Activated CD4-positive, alpha-beta memory T cell treated with anti-CD3 and anti-CD28 coated beads for 36 hours (primary cell): ENCODE measurements at places on chromosomes 11 and 22. TPM values are rescaled to one million over a fixed set of nuclear protein-coding genes. Genes with fewer than 3 reads are reported as not detected.
A peak's percentile ranks its signal among the peaks of the same experiment; 100 is the strongest.

Gene RNF215
- 8.8 TPM for total RNA-seq

Gene GTSE1
- total RNA-seq = 39.9 TPM

- no peak for DNase-seq
Measured at GRCh38 chr11:14186046-14186775, 172.8 kb downstream of the RRAS2 start.

DNA sequence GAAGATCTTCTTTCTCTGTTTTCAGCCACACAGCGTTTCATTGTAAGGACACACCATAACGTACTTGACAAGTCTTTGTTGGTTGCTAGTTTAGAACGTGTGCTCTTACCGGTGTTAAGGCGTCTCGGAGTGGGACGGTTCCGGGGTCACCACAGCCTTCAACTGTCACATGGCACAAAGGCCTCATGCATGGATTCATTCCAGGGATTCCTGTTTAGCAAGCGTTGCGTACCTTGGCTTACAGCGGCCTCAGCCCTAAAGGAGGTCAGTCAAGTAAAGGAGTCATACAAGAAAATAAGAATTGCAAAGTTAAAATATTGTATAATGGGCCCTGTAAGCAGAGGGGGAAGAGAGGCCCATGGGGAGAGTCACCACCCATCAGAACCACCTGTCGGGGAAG lies 2.2 kb upstream of the SCGB1A1 start:
- no peak for DNase-seq

DNA sequence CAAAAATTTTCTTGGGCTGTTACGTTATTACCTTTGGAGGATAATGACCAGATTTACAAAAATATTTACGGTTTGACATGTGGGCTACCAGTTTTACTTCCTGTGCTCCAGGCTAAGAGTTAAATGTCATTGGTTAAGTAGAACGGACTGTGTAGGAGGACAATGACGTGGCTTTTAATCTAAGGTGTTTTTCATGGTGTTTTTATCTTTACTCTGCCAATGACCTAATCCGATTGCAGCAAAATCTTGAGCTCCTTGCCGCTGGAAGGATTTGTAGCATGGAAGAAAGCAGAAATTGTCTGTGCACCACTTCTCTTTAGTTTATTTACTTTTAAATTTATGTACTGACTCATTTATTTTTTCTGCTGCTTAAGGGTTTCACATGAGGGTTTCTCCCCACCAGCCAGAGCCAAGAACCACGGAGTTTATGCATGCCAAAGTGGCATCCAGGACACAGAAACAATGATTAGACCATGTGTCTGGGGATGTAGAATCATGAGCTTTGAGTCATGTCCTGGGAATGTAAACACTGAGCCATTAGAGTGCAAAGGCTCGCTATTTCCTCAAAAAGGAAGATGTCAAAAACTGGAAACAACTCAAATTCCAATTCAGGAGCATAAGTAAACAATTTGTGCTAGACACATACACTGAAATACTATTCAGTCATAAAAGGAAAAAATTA lies 1.9 kb upstream of the CARD16 start:
- DNase-seq = no peak

DNA sequence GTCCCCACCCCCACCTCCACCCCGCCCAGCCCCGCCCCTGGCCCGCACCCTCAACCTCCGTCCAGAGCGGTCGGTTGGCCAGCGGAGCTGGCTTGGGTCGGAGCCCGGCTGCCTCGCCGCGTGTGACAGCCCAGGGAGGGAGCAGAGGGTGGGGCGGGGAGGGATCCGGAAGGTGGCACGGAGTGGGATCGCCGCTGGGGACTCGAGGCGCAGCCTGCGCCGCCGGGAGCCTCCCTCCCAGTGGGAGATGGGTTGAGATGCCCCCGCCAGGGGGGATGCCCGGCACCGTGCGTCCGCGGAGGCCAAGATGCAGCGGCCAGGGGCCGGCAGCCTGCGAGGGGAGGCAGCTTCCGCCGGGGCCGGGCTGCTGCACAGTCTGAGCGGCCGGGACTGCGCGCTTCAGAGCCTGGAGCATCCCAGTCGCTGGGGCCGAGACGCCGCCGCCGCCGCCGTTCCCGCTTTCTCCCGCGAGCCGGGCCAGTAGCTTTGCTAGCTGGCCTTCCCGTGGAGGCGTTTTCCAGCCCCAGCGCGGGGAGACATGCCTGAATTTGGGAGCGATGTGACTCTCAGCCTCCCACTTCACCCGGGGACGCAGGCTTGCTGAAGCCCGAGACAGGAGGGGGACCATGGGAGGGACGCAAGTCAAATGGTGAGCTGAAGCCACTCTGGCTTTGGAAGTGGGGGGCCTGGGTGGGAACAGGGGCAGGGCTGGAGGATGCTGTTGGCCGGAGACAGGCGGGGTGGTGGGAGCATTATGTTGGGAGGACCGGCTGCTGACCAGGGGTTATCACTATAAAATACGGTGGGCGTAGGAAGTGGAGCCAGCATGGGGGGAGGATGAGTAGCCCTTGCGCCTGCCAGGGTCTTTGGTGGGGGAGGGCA lies 40.2 kb downstream of the DIXDC1 start:
- peak; percentile 22 for DNase-seq

DNA sequence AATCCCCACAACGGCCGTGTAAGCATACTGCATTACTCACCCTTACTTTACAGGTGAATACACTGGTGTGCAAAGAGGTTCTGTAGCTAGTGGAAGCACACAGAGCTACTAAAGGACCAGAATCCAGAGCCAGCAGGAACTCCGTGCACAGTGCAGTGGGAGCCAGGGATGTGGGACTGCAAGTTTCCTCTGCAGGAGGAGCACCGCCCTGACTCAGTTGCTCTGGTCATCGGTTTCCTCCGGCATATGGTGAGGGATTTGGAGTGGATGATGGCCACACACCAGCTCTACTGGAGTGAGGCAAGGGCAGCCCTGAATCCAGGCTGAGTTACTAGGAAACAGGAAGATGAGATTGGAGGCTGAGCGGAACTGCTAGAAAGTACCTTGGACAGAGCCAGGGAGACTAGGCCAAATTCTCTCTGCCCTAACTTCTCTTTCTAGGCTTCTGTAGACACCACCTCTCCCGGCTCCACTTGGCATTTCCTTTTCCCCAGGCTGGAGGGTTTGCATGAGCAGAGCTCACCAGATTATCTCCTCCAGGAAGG lies 18.2 kb upstream of the C22orf42 start:
- DNase-seq = no peak

DNA sequence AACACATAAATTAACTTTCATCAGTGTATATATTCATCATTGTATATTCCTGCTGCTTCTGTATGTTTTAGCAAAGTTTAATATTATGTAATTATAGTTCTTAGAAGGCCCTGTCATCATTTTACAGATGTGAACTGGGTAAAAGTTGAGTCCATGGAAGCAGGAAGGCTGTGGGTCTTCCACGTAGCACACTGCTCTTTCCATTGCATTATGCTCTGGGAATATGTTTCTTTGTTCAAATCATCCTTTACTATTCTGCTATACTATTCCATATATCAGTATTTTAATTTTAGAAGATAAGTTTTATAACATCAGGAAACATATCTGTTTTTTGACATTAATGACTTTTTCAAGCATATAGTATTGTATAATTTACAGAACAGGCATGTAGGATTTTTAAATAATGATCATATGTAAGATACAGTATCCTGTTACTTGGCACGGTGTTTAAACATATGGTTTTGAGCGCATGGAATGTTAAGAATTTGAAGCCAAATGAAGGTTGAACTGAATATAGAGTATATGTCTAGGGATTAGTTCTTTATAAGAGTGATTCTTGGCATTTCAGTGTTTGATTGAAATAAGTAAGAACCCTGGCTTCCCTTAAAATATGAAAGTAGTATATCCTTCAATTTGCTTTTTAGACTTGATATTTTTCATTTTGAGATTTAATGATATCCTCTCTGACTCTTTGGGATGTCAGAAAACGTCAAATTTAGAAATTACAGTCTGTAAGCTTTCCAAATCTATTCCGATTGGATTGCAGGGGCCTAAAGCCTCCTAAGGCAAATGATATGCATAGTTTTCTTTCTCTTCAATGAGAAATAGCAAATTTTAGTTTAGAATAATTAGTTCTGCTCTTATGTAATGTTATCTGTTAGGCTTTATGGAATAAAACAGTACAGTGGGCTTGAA lies 8.6 kb downstream of the CCDC81 start:
- no peak for DNase-seq

DNA sequence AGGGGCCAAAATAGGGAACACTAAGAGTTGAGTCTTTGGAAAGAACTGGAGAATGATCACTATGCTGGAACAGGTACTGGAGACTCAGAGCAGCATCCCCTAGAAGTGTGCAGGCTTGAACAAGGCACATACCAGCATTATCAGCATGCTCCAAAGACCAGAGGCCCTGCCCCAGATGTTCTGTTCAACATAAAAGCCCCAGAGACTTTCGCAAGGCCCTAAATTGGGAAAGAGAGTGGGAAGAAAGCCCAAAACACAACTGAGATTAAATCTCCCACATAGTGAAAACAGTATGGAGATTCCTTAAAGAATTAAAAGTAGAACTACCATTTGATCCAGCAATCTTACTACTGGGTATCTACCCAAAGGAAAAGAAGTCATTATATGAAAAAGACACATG lies 9.4 kb downstream of the CNGA4 start:
- DNase-seq = no peak

DNA sequence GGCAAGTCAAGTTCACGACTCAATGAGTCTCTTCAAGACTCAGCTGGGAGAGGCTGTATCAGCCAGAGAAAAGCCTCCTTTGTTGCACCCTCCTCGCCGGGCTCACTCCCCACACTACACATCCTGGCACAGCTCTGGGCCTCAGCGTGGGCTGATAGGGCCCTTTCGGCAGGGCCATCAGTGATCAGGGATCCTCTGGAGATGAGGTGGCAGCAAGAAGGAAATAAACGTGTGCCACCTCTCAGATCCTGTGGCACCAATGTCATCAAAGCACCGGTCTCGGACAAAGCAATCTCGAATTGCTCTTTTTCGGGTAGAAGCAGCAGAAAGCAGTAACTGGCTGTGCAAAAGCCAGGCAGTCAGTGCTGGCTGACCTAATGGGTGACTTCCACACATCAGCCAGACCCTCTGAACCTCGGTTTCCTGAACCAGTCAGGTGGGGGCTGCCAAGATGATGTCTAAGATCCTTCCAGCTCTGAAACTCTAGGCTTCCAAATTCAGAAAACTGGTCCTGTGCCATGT lies 2.1 kb downstream of the EHD1 start:
- peak; percentile 83 for DNase-seq

DNA sequence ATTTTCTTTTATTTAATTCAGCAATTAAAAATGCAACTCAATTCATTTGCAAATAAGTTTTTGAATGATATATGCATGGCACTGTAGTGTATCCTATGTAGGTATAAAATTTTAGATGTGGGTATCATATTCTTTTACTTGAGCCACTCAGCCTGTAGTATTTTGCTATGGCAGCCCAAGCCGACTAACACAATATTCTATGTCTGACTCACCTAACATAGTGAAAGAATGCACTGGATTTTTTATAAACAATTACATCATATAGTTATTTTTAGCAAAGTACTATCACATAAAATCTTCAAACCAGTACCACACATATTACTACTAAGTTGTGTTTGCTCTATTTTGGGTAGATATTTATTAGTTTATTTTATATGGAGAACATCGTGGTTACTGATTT lies 21.9 kb upstream of the GRIA4 start:
- no peak for DNase-seq

DNA sequence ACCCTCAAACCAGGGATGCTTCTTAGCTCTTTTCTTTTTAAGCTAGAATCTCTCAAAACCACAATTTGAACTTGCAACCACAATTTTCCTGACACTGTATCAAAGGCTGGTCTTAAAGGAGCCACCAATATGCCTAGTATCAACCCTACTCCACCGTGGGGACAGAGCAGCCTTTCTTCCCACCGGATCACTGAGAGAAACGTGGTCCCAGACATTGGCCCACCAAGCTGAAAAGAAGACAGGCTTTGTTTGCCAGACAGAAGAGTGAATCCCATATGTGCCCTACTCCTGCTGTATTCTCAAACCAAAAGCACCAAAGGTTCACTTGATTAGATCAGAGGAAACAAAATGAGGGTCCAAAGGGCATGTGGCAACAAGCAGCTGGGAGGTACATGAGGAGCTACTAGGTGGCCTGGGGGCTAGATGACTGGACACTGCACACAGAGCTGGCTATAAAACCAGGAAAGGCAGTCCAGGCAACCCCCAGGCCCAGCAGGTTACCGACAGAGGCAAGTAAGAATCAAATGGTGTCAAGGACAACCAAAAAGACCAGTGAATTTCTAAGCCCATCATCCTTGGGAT lies 3.6 kb upstream of the VWCE start:
- DNase-seq = no peak
